ENCODE measurements at places on chromosomes 5 and 9.

GRCh38 chr9:27427272-27427643 lies 96.8 kb upstream of the IFNK start:
- no peak for DNase-seq

GRCh38 chr5:12354686-12355085 lies 450.4 kb upstream of the CTNND2 start:
- DNase-seq = no peak

- no peak for DNase-seq
Observed at GRCh38 chr9:80784647-80785046, 904.7 kb downstream of the TLE1 start.

GRCh38 chr9:112348257-112349007 lies 15.0 kb upstream of the PTBP3 start:
- DNase-seq = peak; percentile 50

DNA sequence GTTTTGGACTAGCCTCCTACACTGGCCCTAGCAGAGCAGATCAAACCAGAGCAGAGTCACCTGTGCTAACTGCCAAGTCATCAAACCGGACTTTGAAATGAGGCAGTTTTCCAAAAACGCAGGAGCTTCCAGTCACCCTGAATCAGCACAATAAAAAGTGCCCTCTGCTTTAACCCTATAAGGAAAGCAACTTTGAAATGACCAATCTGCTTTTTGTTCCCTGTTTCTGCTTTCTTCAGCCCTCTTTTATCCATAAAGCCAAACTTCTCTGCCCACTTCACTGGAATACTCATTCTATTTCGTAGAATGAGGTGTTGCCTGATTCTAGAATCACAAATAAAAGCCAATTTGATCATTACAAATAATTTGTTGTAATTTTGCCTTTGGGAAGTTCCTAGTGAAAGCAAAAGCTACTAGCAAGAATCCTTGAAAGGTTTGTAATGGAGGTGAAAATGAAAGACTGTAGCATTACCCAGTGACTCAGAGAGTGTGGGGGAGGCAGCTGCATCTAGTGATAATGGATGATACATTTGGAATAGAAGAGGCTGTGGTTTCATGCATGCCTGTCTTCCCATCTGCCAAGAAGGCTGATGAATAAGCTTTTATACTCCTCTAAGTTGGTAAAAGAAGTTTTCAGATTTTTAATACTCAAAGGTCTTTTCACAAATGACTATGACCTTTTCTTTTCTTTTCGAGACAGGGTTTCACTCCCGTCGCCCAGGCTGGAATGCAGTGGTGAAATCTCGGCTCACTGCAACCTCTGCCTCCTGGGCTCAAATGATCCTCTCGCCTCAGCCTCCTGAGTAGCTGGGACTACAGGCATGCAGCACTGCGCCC lies 14.9 kb downstream of the SPAAR start:
- peak; percentile 79 for DNase-seq

- no peak for DNase-seq
Observed at GRCh38 chr5:16726538-16726946, 109.7 kb upstream of the RETREG1 start.

- no peak for DNase-seq
Observed at GRCh38 chr9:125435776-125436612, 174.4 kb downstream of the GAPVD1 start.

DNA sequence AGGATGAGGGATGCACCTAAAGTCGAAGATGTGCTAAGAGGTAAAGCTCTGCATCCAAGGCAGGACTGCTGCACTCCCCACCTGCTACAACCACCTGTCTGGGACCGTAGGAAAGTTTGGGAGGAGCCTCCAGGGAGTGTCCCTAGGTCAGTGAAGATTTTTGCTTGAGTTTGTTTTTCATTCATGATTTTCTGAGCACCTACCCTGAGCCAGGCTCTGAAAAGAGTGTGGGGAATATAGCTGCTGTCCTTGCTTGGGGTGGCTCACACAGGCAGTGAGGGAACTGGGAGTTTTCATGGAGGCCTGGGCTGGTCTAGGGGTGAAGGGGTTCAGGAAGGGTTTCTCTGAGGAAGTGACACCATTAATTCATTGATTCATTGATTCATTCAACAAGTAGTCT lies 48.9 kb downstream of the SAR1B start:
- no peak for DNase-seq

- no peak for DNase-seq
Observed at GRCh38 chr9:116539549-116539948, 147.6 kb upstream of the TRIM32 start.

DNA sequence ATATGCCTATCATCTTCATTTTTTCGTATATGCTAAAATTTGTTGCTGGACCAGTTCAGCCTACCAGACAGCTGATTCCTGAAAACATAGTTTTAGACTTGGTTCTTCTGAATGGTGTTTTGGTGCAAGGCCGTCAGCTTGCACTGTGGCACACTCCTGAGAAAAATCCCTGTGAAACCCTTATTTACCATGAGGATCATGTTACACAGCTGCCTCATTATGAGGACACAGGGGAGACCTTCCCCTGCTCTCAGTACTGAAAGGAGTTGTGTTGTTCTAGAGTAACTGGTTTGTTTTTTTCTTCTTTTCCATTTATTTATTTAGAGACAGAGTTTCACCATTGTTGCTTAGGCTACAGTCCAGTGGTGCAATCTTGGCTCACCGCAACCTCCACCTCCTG lies 37.6 kb downstream of the MAST4 start:
- no peak for DNase-seq

GRCh38 chr5:172180936-172181335 lies 7.1 kb downstream of the STK10 start:
- DNase-seq = no peak

DNA sequence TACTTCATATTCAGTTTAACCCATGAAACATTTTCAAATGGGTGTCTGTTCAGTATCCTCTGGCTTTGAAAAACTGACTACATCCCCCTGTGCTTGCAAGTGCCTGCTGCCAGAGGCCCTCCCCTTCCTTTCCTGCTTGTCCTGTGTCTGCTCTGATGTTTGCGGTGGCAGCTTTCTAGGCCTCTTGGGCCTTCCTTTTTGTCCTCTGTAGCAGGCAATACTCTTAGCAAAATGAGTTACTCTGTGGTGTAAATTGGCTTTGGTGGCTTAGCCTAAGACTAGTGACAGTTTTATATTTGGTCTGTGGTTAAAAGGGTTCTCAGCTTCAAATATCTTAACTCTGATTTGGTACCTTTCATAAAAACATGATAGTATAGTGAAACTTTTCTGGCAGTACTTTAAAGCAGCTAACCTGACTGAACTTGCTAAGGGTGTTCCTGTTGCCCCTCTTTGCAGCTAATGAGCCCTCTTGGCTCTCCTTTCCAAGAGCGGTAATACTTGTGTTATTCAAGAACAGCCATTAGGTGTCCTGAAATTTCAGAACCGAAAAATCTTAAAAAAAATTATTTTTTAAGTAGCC lies 76.6 kb downstream of the GOLM1 start:
- no peak for DNase-seq

GRCh38 chr9:26159575-26160392 lies 481.5 kb upstream of the TUSC1 start:
- no peak for DNase-seq

GRCh38 chr9:105883847-105884246 lies 189.5 kb downstream of the TMEM38B start:
- no peak for DNase-seq

DNA sequence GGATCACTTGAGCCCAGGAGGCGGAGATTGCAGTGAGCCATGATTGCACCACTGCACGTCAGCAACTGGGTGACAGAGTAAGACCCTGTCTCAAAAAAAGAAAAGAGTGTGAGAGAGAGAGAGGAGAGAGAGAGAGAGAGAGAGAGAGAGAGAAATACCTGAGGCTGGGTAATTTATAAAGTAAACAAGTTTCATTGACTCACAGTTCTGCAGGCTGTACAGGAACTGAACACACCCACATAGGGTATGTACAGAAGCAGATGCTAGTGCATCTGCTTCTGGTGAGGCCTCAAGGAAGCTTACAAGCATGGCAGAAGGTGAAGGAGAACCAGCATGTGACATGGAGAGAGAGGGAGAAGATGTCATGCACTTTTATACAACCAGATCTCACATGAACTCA lies 46.4 kb upstream of the CHD1 start:
- DNase-seq = peak; percentile 34

- no peak for DNase-seq
Observed at GRCh38 chr5:168721002-168721753, 142.0 kb upstream of the PANK3 start.

DNA sequence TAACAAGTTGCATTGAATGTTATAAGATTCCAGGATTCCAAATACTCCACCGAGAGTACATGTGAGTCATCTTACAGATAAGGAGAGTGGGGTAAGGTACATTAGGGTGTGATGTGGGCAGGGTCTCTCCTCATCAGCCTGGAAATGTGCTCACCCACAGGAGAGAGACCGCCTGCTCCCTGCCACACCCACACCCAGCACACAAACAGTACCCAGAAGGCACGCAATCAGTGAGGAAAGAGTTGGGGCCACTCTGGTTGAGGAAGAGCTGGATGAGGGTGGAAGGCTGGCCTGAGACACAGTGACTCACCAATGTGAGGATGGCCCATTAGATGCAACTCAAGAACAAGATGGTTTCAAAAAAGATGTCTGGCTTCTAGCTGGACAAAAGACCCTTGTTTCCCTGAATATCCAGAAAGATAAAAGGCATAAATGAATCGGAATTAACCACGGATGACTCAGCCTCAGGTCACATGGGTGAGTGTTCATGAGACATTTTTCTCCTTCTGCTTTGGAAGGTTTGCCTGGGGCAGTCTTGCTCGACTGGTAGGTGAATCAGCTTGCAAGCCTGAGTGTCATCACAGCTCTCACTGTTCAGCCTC lies 51.1 kb upstream of the LHFPL2 start:
- peak; percentile 97 for DNase-seq

DNA sequence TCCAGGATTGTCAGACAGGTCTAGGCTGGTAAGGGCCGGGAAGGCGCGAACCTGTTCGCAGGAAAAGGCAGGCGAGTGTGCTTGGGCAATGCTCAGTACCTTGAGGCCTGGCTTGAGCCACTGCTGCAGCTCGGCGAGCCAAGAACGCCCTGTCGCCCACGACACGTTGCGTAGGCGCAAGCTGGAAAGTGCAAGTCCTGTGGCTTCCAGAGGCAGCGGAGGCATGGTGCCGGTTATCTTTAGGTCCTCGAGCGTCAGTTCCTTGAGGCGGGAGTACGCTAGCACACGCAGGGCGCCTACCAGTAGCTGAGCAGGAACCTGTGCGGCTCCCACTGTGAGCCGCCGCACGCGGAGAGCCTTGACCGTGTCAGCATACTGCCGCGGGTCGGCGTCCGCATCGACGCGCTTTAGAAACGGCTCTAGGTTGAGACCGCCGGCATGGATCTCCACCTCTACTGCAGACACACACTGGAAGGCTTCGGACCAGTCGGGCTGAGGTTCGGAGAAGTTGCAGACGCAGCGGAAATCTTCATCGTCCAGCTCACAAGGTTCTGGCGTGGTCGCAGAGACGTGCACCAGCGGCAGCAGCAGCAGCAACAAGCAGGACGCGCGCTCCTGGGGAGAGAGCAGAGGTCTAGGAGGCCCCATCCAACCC lies 482 bp downstream of the CD14 start:
- no peak for DNase-seq

GRCh38 chr9:16335788-16336580 lies 534.5 kb downstream of the BNC2 start:
- DNase-seq = peak; percentile 1

DNA sequence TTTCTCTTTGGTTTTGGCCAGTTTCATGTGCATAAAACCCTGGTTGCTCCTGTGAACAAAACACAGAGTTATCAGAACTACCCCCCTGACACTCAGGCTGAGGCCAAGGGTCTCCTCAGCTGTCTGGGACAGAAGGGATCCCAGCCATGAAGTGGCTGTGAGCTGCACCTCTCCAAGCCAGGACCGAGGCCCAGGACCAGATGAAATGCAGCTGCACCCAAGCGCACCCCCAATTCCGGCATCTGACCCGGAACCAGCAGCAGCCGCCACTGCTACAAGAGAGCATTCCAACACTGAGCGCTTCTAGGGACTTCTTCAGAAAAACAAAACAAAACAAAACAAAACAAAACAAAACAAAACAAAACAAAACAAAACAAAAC lies 16.0 kb upstream of the SLC25A51 start:
- no peak for DNase-seq

DNA sequence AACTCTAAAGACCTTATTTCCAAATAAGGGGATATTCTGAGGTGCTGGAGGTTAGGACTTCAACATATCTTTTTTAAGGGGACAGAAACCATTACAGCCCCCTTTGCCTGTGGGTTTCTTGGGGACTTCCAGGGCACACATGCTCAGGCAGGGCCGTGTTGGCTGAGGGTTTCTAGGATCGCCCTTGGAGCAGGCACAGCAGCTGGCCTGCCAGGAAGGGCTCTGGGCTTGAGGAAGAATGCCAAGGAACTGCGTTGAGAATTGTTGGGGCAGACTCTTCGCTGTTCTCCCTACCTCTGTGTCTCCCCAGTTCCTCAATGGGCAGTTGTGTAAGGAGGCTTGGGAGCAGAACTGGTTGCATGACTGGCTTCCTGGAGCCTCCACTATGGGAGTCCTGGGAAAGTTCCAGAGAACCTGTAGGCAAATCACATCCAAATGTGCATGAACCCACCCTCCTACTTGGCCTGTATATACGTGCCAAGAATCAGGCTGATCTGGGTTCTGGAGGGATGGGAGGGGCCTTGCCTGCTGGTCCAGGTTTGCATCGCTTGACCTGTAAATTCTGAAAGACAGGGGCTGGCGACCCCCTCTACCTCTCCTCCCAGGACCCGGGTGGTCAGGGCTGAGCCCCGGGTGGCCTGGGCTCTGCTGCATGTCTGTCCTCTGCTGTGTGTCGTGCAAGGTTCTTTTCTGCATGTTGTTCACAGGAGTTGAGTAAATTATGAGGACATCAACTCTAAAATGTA lies 65.5 kb downstream of the HSPA4 start:
- DNase-seq = no peak

DNA sequence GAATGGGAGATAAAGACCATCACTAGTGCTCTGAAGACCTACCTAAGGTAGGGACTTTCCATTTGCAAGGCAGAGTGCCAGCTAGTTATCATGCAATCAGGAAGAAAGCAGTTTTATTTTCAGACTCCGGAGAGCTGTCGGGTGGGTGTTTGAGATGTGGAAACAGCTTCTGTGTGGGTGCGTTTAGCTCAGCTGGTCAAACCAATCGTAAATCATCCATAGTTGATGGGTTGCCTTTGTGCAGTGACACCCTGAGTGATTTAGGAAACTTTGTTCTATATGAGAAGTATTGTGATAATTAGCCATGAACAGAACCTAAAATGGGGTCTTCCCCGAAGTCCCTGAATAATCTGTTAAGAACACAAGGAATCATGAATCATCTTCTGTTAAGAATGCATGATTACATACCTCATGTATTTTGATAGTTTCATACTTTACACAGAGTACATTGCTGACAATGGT lies 284.3 kb downstream of the ARHGAP26 start:
- no peak for DNase-seq

- peak; percentile 92 for DNase-seq
Observed at GRCh38 chr9:129334105-129334935, 156.3 kb upstream of the IER5L start.
